ENCODE measurements at places on chromosomes 11 and 22.

GRCh38 chr11:2803186-2804091 is 82.1 kb downstream of the CDKN1C start:
- H3K27ac ChIP-seq = no peak overlapping the region
- peak; percentile 27 for DNase-seq
- peaks cover 4% of the 10 kb centered on the region for H3K36me3 ChIP-seq
- no peaks in the 10 kb centered on the region for H3K27me3 ChIP-seq
- no peak overlapping the region for H3K4me3 ChIP-seq
- H3K4me1 ChIP-seq = no peaks in the 10 kb centered on the region

DNA sequence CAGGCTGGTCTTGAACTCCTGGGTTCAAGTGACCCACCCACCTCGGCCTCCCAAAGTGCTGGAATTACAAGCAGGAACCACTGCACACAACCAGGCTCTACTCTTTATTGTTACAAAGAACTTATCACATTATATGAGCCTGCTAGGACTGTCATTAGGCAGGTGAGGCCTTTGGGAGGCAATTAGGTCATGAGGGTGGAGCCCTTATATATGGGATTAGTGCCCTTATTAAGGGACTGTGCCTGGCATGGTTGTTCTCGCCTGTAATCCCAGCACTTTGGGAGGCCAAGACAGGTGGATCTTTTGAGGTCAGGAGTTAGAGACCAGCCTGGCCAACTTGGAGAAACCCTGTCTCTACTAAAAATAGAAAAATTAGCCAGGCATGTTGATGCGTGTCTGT is 10.5 kb upstream of the PSMC3 start:
- H3K27ac ChIP-seq = no peak overlapping the region
- no peaks in the 10 kb centered on the region for H3K4me1 ChIP-seq
- no peak overlapping the region for H3K4me3 ChIP-seq
- H3K27me3 ChIP-seq = no peaks in the 10 kb centered on the region
- H3K36me3 ChIP-seq = no peaks in the 10 kb centered on the region

DNA sequence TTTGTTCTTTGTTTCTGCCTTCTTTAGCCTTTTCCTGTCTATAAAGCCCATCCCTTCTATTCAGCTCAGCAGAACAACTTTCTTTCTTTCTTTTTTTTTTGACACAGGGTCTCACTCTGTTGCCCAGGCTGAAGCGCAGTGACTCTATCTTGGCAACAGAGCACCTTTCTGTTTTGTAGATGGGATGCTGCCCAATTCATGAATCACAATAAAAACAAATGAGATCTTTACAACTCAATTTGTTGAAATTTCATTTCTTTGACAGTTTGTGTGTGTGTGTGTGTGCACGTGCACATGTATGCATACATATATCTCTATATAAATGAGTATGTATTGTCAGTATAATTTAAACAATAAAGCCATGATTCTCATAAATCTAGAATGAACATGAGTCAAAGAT is 25.5 kb downstream of the TSPAN18 start:
- H3K27me3 ChIP-seq = peaks cover 9% of the 10 kb centered on the region
- H3K36me3 ChIP-seq = peaks cover 4% of the 10 kb centered on the region
- no peak for DNase-seq
- H3K27ac ChIP-seq = no peak overlapping the region

- peaks cover 15% of the 10 kb centered on the region for H3K4me1 ChIP-seq
- no peak for DNase-seq
- H3K27me3 ChIP-seq = peaks cover 33% of the 10 kb centered on the region
- H3K4me3 ChIP-seq = no peak overlapping the region
- H3K27ac ChIP-seq = no peak overlapping the region
Observed at GRCh38 chr11:125140233-125140632, 24.3 kb upstream of the PKNOX2 start.

DNA sequence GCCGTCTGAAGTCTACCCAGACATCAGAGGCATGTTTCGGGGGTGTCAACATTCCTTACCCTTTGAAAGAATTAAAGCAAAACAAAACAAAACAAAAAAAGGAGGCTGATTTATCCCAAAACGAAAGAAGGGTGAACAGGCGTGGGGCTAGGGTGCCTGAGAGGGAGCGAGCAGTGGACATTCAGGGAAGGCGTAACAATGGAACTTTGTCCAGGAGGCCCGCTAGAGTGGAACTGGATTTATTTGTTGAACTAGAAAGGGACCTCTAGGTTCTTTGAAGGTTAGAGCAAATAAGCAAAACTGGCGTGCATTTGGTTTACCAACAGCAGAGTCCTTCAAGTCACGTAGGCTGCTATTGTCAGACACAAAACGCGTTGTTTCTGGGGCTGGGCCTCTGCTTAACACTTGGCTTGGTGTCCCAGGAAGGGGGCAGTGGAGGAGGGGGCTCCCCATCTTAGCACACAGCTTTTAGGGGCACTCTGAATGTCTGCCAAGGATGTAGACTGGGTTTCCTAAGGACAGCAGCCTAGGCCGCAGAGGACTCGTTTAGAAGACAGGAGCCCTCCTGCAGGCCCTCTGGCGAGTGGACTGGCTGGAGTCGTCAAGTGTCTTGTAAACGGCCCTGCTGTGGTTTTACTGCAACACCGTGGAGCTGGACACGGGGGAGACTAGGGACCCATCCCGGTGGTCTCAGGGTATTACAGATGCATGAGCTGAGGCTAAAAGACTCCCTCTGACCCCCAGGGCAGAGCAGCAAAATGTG is 203.7 kb upstream of the SORL1-AS1 start:
- H3K27me3 ChIP-seq = no peaks in the 10 kb centered on the region
- no peak for DNase-seq
- no peak overlapping the region for H3K27ac ChIP-seq
- peaks cover 9% of the 10 kb centered on the region for H3K36me3 ChIP-seq
- H3K4me3 ChIP-seq = no peak overlapping the region
- H3K4me1 ChIP-seq = peaks cover 10% of the 10 kb centered on the region
